Prostate gland (tissue), 2 donors: ENCODE measurements at places on chromosomes 12 and 14.

GRCh38 chr14:59160506-59160905 is 28.0 kb upstream of the DAAM1 start:
- no peak for DNase-seq

GRCh38 chr12:49489720-49490119 is 49.1 kb upstream of the KCNH3 start:
- no peak for DNase-seq

DNA sequence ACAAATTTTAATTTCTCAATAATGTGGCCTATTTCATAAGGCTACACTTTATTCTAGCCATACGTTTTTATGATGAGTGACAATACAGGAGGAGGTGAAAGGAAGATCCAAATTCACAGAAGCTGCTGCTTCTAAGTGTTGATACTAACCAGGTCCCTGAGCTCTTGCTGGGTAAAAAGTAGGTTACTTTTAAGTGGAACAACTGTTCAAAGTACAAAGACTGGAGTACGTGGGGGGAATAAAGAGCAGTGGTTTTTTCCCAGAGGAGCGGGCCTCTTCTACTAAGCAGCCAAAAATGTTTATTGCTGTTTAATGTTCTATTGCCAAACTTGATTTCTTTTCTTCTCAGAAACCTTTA is 301.8 kb downstream of the AEBP2 start:
- no peak for DNase-seq

GRCh38 chr14:92556255-92556741 is 42.7 kb downstream of the RIN3 start:
- no peak for DNase-seq

DNA sequence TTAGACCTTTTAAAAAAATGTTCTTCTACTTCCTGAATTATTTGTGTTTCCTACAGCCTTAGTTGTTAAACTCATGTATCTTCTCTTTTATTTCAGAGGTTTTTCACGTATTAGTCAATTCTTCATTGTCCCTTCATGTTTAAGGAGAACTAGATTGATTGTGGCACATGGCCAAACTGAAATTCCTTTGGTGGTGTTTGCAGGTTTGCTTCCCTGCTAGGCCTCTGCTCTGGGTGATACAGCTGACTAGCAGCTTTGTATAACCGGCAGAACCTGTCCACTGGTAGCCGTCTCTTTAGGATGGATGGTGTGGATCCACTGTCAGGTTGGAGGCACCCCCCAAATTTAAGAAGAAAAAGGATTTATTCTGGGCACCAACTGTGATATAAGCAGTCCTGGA is 262.1 kb downstream of the FBXL14 start:
- DNase-seq: peak; percentile 62

DNA sequence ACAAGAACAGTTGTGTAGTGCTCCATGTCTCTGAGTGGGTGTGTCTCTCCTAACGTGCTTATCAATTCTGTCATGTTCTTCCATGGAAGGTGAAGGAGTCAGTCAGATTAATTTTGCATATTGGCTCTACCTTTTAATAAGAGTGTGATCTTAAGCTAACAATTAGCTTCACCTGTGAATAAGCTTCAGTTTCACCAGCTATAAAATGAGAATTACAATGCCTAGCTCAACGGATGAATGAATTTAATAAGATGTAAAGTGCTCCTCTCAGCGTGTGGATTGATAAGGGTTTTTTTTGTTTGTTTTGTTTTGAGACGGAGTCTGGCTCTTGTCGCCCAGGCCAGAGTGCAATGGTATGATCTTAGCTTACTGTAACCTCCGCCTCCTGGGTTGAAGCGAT is 32.7 kb downstream of the CCDC175 start:
- DNase-seq: no peak

DNA sequence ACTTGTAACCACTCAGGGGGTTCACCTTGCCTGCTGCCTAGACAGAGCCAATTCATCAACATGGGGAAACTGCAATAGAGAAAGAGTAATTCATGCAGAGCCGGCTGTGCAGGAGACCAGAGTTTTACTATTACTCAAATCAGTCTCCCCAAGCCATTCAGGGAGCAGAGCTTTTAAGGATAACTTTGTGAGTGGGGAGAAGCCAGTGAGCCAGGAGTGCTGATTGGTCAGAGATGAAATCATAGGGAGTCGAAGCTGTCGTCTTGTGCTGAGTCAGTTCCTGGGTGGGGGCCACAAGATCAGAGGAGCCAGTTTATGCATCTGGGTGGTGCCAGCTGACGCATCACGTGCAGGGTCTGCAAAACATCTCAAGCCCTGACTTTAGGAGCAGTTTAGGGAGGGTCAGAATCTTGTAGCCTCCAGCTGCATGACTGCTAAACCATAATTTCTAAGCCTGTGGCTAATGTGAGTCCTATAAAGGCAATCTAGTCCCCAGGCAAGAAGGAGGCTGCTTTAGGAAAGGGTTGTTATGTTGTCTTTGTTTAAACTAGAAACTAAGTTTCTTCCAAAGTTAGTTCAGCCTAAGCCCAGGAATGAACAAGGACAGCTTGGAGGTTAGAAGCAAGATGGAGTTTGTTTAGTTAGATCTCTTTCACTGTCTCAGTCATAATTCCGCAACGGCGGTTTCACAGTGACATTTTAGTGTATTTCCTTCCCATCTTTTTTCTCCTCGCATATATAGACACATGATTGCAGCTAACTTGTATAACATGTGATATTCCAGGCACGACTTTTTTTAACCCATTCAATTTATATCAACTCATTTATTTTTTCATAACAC is 68.9 kb upstream of the NCOR2 start:
- DNase-seq: no peak

- DNase-seq: no peak
Observed at GRCh38 chr12:129530517-129530916, 373.3 kb downstream of the TMEM132D start.

DNA sequence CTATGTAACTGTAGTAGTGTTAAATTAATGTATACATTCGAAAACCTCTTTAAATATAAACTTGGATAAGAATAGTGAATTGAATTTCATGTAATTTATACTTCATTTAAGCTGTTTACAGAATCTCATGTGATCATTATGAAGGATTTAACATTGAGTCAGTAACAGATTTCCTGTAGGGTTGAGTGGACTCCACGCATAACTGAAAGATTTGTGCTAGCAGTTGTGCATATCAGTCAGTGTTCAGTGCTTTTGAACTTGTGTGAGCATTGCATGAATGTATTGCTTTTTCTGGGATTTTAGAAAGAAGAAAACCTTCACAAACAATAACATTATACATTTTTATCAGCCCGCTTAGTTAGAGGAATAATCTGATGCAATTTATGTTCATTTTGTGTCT is 1435.3 kb downstream of the LRFN5 start:
- DNase-seq: no peak

GRCh38 chr14:74547331-74547927 is 53.9 kb downstream of the ISCA2 start:
- no peak for DNase-seq

DNA sequence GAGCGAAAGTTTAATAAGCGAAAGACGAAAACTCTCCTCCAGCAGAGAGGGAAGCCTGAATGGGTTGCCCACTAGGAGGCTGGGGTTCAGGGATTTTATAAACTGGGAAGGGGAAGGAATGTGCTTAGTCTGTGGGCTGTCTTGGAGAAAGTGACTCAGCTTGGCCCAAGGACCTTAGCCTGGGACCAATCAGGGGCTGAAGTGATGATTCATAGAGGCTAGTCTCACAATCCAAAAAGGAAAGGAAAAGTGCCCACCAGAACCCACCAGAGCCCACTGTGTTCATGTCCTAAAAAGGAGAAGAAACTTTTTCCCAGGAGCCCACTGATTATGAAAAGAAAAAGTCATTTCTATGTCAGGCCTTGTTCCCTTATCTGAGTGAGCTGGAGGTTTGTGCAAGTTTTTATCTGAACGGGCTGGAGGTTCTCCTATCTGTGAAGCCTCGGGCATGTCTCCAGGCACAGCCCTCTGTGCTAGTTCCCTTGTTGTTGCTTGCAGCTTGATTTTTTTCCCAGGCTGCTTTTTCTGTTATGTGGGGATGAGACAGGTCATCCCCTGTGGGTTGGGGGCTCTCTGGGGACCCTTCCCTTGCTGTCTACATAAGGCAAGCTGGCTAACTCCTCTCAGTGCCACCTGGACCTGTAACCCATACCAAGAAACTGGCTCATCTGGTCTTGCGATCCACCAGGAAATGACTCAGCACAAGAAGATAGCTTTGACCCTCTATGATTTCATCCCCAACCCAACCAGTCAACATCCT is 8.3 kb upstream of the GOLGA5 start:
- no peak for DNase-seq

DNA sequence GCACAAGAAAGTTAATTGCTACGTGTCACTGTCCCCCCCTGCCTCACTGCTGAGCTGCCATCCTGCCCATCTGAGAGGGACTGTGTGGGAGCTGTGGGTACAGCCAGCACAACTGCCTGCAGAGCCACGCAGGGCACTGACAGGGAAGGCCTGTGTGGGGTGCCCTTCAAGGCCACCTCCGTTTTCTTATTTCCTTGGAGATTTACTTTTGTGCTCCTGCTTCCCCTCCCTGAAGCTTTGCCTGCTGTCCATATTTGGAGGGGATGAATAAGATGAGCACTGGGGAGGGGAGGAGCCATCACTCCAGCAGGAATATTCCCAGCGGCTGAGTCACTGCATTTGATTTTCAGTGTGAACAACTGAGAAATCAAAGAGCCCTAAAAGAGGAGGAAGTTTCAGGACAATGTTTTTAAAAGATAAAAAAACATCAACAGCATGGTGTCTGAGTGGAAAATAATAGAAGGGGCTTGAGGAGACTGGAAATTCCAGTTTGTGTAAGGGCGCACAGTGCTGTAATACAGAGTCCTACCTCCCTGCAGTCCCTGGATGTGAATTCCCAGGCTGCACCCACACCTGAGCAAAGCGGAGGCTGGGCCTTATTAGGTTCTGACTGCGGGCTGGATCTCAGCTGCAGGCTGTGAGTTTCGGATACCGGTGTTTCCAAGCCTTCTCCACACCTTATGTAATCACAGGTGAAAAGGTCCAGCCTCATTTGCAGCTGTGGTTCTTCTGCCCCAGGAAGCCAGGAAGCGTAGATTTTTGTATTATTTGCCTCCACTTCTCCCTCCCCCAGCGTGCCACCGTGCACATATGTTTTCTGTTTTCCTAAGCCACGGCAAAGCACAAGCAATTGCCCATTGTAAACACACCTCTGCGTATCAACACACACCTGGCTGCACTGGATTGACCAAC is 192.6 kb upstream of the BCL2L14 start:
- no peak for DNase-seq

DNA sequence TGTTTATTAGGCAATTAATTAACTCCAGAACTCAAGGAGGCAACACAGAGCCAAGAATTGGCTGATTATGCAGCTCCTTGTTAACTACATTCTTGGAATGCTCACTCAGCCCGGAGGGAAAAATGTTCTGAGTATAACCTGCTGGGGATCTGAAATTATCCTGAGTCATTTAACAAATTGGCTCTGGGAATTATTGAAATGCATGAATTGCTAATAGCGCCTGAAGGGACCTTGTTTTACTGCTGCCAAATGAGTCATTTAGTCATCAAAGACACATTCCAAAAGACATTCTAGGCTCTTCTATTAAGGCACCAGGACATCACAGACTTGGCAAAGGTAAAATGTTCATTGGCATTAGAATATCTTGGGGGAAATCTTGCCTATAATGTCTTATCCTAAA is 13.0 kb downstream of the TMEM52B start:
- no peak for DNase-seq

- peak; percentile 40 for DNase-seq
Observed at GRCh38 chr14:35534873-35535482, 1.0 kb downstream of the INSM2 start.

GRCh38 chr12:21615431-21615830 is 10.8 kb upstream of the GYS2 start:
- DNase-seq: no peak

DNA sequence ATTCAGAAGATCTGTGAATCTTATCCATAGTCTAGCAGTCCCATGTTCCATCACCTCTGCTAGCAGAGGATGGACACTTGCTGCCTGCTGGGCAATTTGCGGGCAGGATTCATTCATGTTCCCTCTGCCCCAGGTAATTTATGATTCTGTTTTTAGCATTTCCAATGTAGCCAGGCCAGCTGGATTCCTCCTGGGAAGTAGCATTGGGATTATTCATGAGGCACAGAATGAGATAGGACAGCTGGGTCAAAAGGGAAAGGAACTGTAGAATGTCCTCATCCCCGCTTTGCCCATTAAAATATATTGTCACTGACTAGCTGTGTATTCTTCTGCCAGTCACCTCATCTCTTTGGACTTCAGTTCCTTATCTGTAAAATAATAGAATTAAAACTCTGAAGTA is 68.7 kb downstream of the SLC35F4 start:
- DNase-seq: no peak

GRCh38 chr14:52377940-52378339 is 63.8 kb downstream of the PTGER2 start:
- no peak for DNase-seq

- DNase-seq: no peak
Observed at GRCh38 chr12:113461666-113462065, 10.0 kb downstream of the LHX5 start.

- DNase-seq: no peak
Observed at GRCh38 chr12:117032593-117033381, 66.4 kb downstream of the TESC start.

DNA sequence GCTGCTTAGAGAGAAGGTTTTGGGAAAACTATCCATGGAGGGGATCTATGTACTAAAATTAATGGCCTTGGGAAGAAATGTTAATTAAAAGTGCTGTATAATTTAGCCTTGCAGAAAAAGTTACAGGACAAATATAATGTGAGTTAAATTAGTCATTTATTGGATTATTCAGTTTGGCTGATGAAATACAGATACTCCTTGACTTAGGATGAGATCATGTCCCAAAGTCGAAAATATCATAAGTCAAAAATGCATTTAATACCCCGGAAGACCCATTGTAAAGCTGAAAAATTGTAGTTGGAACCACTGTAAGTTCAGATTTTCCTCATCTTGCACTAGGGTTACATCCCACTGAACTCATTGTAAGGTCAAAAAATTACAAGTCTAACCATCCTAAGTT is 9.7 kb downstream of the RTRAF start:
- no peak for DNase-seq

- no peak for DNase-seq
Observed at GRCh38 chr14:94288610-94289465, 4.2 kb downstream of the SERPINA10 start.

GRCh38 chr12:124501112-124501561 is 66.3 kb downstream of the NCOR2 start:
- DNase-seq: no peak

- no peak for DNase-seq
Observed at GRCh38 chr14:79278286-79278797, 933.0 kb downstream of the DIO2 start.

GRCh38 chr14:71600309-71600708 is 331.9 kb upstream of the RGS6 start:
- DNase-seq: no peak
